NCI-H1417 (cell line): ENCODE measurements at places on chromosomes 4 and X.
A peak's percentile ranks its signal among the peaks of the same experiment; 100 is the strongest.

DNA sequence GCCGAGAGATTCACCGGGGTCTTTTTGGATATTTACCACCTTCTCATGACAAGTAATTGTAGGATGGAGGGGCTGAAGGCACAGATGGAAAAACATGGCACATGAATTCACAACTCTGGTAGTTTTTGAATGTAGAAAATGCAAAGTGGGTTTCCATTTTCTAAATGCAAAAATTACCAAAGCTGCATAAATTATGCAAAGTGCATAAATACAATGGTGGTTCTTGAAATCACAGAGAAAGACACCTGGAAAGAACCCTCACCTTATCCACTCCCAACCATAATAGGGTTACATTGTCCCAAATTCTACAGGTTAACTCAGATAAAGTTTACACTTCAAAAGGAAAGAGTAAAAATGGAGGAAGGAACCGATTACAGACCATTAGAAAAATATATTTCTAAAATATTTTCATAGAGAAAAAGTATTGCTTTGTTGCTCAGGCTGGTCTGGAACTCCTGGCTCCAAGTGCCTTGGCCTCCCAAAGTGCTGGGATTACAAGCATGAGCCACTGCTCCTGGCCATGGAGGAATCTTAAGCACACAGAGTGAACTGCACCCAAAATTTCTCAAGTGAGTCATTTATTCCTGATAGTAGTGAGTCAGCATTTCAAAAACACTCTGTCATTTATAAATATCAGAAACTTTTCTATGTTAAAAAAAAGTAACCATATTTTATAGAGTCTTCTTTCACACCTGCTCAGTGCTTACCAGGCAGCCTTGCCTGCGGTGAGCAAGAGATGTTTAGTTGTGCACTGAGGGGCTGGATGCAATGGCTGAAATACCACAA is 101.4 kb downstream of the FIP1L1 start:
- DNase-seq, result no peak

DNA sequence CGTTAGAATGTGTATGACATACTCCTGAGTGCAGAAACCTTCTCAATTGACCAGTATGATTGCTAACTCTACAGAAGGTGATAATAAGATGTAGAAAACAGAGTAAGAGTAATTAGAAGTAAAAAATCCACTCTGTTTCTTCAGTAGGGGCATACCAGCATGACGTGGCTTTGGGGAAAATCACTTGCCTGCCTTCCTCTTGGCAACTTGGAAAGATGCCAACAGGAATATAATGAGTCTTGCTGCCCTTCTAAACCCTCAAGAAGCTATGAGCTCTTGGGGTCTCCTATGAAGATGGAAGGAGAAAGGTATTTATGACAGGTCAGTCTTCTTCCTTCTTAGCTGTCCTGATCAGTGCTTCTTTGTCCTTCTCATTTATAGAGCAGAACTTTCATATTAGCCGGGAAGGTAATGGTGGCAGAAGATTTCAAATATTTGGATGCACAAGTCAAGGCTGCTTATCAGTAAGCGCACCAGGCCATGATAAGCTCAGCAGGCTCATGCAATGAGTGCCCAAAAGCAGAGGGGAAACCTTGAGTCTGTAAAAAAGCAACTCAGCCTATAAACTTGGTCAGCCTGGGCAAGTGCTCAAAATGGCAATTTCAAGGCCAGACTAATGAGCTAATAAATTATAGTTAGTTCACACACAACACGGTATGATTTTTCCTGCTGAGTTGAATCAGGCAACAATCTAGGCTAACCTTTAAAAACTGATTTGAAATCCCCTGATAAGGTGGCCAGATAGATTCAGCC is 69.7 kb upstream of the PPARGC1A start:
- peak; percentile 28 for DNase-seq

DNA sequence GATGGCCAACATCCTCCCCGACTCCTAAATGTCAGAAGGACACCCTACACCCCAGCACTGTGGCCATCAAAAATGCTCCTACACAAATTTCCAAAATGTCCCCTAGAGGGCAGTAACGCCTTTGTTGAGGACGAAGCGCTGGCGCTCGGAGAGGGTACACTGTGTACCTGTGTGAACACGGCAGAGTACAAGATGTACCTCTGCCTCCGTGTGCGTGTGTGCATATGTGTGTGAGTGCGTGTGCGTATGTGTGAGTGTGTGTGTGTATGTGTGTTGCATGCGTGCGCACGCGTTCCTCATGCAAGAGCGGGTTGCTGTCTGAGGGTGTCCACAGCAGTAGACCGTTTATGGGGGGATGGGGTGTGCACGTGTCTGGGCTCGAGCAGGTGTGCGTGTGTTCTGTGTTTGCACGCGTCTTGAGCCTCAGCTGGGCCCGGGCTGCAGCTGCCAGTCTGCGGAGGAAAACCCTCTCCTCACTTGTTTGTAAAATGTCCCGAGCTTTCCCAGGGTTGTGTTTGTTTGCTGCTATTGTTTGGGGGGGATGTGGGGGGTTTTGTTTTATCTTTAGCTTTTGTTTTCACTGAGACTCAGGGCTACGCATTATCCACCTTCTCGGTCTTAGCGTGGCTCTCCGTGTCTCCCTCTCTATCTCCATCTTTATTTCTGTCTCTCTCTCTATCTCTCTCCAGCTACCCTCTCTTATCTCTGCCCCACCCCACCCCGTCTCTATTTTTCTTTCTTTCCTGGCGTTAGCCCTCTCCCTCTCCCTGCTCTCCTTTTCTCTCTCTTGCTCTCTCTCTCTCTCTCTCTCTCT is 10.4 kb upstream of the TSPYL2 start:
- peak; percentile 92 for DNase-seq

DNA sequence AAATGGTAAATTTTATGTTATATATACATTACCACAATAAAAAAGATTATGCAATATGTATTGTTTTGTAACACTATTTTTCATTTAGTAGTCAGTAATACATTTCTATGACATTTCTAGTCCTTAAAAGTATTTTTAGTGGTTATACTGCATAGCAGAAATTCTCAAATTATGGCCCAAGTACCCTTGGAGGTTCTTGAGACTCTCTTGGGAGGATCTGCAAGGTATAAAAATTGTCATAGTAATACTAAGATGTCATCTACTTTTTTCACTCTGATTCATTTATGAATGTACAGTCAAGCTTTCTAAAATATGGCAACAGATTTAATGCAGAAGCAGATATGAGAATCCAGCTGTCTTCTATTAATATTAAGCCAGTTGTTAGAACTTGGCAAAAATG is 138.6 kb upstream of the NAP1L5 start:
- no peak for DNase-seq

GRCh38 chrX:151398346-151398745 is 1.3 kb downstream of the VMA21 start:
- no peak for DNase-seq

- DNase-seq, result no peak
Observed at GRCh38 chrX:54325077-54325476, 32.8 kb downstream of the WNK3 start.

DNA sequence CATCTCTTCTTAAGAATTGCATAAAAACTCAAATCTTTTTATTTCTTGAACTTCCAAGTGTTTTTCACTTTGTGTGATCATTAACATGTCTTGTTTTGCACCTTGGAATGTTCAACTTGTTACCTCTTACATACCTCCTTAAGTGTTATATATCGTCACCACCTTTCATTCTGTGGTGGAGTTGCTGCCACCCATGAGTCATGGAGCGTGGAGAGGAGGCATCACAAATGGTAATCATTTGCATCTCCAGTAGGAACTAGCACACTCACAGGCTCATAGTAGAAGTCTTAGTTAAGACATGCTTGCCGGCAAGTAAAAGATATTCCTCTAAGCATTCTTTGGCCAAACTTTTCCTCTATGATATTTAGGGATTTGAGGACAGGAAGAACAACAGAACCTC is 67.0 kb upstream of the VCX start:
- no peak for DNase-seq

- DNase-seq, result no peak
Observed at GRCh38 chrX:151538190-151539122, 25.0 kb upstream of the PASD1 start.

DNA sequence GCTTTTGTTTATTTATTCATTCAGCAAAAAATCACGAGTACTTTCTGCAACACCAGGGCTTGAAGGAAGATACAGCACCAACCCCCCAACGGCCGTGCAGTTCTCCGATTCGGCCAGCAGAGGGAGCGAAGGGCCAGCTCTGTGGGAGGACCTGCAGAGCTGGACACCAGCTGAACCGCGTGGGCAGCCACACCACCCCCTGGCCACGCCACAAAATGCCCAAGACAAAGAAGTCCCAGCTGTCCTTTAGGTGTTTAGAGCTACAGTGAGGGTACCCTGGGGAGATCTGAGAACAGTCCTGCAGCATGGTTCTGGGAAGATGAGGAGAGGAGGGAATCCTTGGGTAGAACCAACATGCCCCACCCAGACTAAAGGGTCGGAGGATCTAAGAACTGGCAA is 83.1 kb downstream of the RELL1 start:
- DNase-seq, result peak; percentile 50

GRCh38 chr4:4843635-4844291 is 15.7 kb upstream of the MSX1 start:
- peak; percentile 27 for DNase-seq

DNA sequence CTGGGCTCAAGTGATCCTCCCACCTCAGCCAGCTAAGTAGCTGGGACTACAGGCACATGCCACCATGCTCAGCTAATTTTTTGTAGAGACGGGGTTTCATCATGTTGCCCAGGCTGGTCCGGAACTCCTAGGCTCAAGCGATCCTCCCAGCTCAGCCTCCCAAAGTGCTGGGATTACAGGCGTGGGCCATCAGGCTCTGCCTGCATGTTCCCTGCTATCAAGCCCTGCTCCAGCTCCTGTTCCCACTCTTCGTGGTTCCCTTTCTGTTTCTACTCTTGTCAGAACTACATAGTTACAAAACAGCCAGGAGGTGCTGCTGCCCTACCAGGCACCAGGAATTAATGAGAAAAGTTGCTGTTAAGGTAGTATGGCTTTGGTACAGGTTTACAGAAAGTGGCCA is 8.7 kb downstream of the TIMP1 start:
- DNase-seq, result no peak

GRCh38 chrX:154315416-154315815 is 19.8 kb downstream of the TKTL1 start:
- DNase-seq, result no peak

- no peak for DNase-seq
Observed at GRCh38 chr4:176013476-176014247, 52.0 kb upstream of the WDR17 start.

DNA sequence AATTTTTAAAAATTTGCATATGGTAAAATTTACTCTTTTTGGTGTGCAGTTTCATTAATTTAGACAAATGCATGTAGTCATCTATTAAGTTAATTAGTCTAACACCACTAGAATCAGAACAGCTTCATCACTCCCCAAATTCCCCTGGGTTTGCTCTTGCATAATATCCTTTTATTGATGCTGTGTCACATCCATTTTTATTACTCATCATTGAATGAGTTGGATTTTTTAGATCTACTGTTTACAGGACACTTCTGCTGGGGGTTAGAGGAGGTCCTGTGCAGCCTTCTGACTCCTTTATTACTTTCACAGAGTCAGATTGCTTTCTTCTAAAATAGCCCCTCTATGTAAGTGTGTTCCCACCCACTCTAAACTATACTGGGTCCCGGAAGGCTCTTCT is 65.9 kb downstream of the MTHFD2L start:
- DNase-seq, result no peak

DNA sequence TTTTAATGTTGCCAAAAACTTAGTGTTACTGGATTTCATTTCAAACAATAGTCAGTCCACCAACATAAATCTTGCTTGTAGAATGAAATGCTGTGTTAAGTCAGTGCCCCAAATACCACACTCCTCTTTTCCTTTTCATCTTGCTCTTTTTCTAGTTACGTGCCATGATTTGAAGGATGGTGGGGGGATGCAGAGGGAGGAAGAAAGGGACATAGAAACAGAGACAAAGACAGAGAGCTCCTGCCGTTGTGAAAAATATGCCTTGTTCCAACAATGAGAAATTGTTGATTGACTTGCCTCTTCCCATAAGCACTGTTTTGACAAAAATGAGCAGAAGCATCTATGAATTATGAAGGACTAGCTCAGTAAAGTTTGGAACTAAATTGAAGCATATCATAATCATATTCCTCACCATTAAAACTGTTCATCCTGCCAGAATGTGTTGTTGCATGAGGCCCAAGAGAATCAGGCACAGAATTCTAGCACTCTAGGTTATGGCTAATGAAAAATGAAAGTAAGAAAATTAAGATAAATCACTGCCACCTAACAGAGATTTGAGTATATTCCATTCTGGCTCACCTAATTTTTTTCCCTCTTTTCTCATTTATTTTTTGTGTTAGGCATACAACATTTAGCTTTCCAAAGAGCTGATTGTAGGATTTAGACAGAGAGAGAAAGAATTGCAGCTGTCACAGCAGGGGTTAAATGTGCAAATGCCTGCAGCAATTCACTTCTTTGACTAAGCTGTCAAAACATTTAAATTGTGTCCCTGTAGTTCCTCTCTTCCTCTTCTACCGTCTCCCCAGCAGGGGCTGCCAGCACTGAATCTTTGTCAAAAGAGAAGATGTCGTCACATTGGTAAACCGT is 111.6 kb upstream of the PTPN13 start:
- peak; percentile 63 for DNase-seq

DNA sequence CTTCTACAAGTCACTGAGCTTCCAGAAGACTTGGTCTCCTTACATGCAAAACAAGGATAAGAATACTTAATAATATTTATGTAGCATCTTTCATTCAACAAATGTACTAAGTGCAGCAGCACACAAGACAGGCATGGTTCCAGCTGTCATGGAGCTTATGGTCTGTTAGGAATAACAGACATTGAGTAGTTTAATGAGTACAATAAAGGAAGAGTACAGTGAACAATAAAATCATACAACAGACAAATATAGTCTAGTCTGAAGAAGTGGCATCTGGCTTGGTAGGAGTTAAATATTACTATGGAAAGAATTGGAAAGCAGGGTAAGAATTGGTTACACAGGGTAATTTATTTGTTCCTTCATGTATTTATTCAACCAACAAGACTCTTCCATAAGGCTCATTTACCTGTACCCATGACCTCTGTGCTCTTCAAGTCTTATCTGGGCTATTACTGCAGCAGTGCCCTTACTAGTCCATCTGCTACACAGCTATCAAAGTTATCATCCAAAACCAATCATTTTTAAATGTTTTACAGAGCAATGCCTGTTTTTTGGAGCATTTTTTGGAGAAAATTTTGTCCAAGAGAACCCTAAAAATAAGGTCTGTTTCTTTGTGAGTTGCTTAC is 101.1 kb upstream of the RPL34 start:
- DNase-seq, result no peak

- peak; percentile 17 for DNase-seq
Observed at GRCh38 chrX:12497832-12498591, 293.2 kb upstream of the PRPS2 start.

GRCh38 chr4:69823481-69824186 is 36.3 kb downstream of the SULT1E1 start:
- DNase-seq, result peak; percentile 59

- no peak for DNase-seq
Observed at GRCh38 chr4:177408023-177408422, 34.2 kb downstream of the AGA start.

GRCh38 chr4:184949020-184949419 is 69.3 kb upstream of the HELT start:
- DNase-seq, result no peak

- no peak for DNase-seq
Observed at GRCh38 chr4:145818011-145818410, 120.6 kb downstream of the ZNF827 start.

- DNase-seq, result no peak
Observed at GRCh38 chrX:86066998-86067397, 19.6 kb upstream of the CHM start.

- peak; percentile 84 for DNase-seq
Observed at GRCh38 chr4:40333921-40334352, 1.2 kb upstream of the CHRNA9 start.

- no peak for DNase-seq
Observed at GRCh38 chrX:134671294-134671693, 13.0 kb upstream of the PLAC1 start.

- peak; percentile 82 for DNase-seq
Observed at GRCh38 chrX:39125834-39126233, 324.6 kb downstream of the MID1IP1 start.
